ENCODE measurements at places on chromosomes 2 and 18.

GRCh38 chr2:140695155-140695554, 1435.7 kb downstream of the LRP1B start:
- DNase-seq, result peak; percentile 11
- no peaks in the 10 kb centered on the region for H3K36me3 ChIP-seq
- no peak overlapping the region for H3K27ac ChIP-seq
- no peaks in the 10 kb centered on the region for H3K4me1 ChIP-seq

DNA sequence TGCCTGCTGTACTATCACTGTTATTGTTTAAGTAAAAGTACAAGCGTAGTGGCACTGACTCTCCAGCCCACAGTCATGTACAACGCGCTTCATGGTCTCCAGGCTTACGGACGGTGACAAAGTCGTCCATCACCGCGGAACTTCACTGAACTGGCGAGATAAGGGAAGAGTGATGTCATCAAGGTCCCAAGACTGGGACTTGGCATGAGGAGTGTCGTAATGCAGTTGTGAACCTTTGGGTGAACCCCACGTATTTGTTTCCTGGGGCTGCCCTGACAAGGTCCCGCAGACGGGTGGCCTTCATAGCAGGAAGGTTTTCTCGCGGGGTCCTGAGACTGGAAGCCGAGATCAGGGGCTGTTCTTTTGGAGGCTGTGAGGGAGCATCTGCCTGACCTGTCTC, 17.3 kb downstream of the NFATC1 start:
- no peak overlapping the region for H3K4me3 ChIP-seq
- no peak for DNase-seq
- no peaks in the 10 kb centered on the region for H3K27me3 ChIP-seq
- no peaks in the 10 kb centered on the region for H3K36me3 ChIP-seq
- no peak overlapping the region for H3K27ac ChIP-seq

DNA sequence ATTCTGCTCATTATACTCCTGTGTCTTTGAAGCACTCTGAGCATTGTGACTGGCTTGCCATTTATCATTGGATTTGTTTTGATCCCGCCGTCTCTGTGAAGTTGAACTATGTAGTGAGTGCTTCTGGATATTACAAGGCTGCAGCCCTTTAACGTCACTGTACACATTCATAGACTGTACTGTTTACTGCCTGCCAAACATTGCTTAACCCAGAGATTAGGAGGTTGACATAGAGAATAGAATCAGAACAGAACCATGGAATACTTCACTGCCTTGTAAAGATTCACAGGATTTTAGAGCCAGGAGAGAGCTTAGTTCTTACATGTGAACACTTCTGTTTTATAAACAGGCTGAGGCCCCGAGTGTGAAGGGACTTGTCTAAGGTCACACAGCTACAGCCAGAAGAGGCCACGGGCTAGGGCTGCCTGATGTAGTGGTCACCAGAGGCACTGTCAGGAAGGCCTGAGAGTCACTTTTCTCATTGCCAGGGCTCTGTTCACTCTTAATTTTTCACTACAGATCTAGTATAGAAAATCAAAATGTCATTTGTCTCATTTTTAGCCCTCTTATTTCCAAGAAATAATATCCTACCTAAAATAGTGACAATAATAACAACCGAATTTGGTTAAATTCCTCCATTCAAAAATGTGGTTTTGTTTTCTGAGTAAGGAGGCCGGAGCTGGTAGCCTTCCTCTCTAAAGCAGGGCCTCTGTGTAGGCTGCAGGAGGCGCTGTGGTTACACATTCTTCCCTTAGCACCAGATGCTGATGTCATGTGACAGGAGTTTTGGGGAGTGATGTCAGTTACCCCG, 87.9 kb downstream of the UGGT1 start:
- H3K27ac ChIP-seq, result peak overlapping the region; percentile 24
- H3K4me1 ChIP-seq, result peaks cover 9% of the 10 kb centered on the region
- H3K27me3 ChIP-seq, result no peaks in the 10 kb centered on the region

GRCh38 chr2:210544831-210545230, 11.6 kb upstream of the CPS1 start:
- DNase-seq, result no peak
- no peak overlapping the region for H3K4me3 ChIP-seq
- H3K4me1 ChIP-seq, result no peaks in the 10 kb centered on the region
- H3K27ac ChIP-seq, result no peak overlapping the region
- no peaks in the 10 kb centered on the region for H3K36me3 ChIP-seq

All from fibroblast of lung (primary cell).